ENCODE measurements at places on chromosomes 6 and 20.
A peak's percentile ranks its signal among the peaks of the same experiment; 100 is the strongest.

DNA sequence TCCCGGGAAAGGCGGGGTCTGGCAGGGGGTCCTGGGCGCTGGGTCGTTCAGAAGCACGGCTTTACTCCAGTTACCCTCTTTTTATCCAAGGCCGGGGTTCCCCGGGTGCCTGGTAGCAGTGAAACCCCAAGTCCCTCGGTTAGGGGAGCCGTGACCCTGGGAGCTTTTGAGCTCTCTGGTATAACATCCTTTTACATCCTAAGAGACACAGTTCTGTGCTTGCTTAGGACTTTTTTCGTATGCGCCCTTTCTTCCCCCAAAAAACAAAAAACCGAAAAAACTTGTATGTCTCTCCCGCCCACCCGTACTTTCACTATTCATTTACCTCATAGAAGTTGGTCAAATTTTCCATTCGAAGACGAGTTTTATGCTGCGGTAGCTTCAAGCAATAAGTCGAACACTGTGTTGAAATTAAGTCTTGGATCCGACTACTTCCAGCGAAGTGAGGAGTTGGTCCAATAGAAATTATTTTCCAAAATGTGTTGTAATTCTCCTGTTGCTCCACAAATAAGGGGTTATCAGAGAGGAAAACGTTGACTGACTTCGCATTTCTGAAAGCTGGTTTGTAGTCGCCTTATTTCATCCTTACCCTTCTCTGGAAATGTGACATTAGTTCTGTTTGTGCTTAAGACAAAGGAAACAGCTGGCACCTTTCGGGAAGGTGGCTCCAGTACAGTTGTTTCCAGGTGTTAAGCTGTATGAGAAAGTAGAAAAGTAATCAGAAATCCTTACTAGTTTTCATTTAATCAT, 816 bp upstream of the MAN1A1 start:
- peak; percentile 76 for DNase-seq

GRCh38 chr20:7657569-7657968, 282.7 kb downstream of the HAO1 start:
- no peak for DNase-seq

DNA sequence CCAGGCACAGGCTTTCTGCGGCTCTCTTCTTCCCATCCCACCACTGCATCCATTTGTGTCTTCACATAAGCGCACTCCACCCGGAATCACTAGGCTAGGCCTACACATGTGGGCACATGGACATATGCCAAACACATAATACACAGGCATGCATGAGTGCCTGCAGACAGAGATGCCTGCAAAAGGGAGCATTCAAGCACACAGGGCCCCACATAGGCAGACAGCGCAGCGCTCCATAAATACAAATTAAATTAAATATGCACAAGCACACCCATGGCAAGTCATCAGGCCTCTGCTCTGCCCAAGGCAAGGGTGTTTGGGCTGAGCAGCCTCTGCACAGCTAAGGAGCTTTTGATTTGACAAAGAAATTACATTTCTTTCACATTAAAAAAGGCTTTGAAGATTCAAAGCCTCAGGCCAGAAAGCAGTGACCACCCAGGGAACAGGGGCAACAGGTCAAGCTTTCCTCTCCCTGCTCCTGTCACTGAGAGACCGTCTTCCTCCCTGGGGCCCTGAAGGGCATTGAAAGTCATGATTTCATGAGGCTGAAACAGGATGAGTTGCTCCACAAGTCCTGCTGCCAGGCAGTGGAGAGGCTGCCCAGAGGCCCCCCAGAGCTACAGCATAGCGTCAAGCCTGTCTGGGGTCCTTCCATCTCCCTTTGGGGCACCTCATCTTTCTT, 134.2 kb upstream of the LRFN2 start:
- no peak for DNase-seq

DNA sequence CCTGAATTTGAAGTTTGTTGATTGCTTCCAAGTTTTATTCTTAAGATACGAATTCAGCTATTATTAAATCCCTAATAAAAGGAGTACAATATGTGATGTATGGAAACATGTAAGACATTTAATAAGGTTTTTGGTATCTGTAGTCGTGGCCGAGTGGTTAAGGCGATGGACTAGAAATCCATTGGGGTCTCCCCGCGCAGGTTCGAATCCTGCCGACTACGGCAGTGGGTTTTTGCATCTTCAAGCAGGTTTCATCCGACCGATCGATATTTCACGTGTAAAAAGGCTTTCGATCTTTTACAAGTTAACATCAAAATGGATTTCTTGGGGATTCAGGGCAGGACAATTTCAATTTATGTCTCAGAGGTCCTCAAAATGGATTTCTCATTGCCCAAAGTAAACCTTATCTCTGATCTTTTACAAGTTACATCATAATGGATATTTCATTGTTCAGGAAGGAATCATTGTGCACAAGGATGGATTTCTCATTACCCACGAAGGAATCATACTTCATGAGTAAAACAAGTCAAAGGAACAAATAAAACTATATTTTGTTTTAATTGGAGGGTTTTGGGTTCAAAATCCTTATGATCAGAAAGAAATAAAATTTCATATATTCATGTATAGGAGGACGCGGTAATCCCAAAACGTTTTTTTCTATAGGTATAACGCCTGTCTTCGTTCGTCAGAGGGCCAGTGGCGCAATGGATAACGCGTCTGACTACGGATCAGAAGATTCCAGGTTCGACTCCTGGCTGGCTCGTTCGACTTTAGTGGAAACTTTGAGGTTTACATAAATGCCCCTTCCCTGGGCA, 37.3 kb upstream of the BTN3A2 start:
- peak; percentile 92 for DNase-seq

DNA sequence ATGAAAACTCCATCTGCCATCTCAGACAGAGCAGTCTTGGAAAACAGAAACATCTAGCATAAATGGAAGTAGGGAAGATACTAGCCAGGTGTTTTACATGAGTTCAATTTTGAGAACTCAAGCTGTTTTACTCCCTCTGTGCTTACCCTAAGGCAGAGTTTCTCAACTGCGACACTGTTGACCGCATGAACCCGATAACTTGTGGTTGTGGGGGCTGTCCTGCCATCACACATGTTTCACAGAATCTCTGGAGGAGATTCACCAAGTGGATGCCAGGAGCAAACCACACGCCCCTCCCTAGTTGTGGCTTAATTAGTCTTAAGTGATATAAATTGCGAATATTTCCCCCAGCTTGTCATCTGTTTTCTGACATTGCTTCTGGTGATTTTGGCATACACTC, 2.3 kb upstream of the SERPINB6 start:
- DNase-seq, result no peak

DNA sequence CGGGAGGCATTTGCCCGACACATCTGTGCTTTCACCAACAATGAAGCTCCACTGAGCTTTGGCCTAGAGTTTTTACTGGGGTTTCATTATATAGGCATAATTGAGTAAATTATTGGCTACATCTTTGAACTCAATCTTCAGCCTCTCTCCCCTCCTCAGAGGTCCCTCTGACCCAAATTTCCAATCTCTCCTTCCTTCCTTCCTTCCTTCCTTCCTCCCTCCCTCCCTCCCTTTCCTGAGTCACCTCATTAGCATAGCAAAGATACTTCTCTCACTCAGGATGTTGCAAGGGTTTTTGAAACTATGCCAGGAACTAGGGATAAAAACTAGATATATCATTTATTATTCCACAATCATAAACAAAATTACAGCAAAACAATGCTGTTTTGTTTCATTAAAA, 238.2 kb upstream of the PRND start:
- no peak for DNase-seq

DNA sequence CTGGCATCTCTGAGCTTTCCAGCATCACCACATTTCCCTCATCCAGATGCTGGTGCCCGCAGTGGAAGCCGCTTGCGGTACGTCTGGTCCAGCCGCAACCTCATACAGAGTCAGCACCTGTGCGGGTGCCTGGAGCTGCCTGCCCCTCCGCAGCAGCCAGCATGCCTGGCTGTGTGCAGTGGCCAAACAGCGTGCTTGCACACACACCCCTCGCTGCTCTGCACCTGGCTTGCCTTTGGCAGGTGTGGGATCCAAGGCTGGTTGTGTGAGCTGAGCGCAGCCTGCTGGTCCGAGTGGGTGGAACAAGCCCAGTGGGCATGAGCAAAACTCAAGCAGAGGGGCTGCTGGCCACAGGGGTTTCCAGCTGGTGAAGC, 3.1 kb upstream of the HINT3 start:
- DNase-seq, result no peak

GRCh38 chr20:433300-433975, 25.3 kb downstream of the RBCK1 start:
- peak; percentile 87 for DNase-seq

DNA sequence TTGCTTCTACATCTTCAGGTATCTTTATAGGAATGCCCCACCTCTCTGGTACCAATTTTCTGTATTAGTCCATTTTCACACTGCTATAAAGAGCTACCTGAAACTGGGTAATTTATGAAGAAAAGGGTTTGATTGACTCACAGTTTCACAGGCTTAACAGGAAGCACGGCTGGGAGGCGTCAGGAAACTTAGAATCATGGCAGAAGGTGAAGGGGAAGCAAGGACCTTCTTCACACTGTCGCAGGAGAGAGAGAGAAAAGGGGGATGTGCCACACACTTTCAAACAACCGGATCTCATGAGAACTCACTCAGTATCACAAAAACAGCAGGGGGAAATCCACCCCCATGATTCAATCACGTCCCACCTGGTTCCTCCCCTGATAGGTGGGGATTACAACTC, 24.4 kb upstream of the LY86 start:
- peak; percentile 15 for DNase-seq

DNA sequence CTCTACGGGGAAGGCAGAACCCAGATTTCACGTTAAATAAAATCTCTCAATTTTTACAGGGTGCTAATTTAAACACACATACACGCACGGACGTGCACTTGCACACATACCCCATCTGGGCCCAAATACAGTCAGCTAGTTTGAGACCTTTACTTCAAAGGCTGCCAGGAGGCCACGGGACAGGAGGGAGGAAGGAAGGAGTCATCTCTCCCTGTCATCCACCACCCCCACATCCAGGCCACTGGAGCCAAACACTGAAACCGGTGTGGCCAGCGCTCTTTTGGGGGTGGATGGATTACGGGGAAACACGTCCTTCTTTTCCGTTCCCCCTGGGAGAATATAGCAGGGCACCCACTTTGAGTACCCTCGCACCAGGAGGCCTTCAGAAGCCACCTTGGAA, 60.1 kb downstream of the ZNF831 start:
- DNase-seq, result no peak

DNA sequence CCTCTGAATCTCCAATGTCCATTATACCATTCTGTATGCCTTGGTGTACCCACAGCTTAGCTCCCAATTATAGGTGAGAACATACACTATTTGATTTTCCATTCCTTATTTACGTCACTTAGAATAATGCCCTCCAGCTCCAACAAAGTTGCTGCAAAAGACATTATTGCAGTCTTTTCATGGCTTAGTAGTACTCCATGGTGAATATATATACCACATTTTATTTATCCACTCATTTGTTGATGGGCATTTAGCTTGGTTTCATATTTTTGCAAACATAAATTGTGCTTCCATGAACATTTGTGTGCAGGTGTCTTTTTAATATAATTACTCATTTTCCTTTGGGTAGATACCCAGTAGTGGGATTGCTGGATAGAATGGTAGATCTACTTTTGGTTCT, 374.1 kb upstream of the HTR1E start:
- DNase-seq, result no peak

GRCh38 chr6:26280407-26280806, 84.6 kb upstream of the BTN3A2 start:
- DNase-seq, result no peak

GRCh38 chr6:108436771-108437170, 123.9 kb upstream of the FOXO3 start:
- DNase-seq, result no peak

GRCh38 chr6:154782193-154782592, 49.0 kb downstream of the SCAF8 start:
- DNase-seq, result no peak

DNA sequence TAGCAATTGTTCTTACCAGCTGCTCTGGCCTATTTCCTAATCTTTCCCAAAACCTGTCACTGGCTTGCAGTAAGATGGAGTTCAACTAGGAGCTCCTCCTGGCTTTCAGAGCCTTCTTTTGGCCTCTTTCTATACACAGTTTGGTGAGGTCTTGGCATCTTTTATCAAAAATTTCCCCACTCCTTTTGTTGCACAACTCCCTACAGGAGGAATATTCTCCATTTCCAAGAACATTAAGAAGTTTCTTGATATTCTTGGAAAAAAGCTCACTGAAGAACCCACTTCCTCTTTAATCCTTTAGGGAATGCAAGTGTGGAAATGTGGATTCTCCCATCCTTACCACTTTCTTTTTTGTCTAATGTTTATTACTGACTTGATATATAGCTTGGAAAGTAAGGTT, 171.3 kb upstream of the KCNK16 start:
- DNase-seq, result no peak

Measured in activated CD4-positive, alpha-beta T cell treated with anti-CD3 and anti-CD28 coated beads, Interleukin-2, Interleukin-6, amounts not matched to agents 100 ng/mL and 50 ng/mL, durations not matched to agents 16 hours and 8 hours (primary cell).